ENCODE measurements at places on chromosomes 5 and 9.

DNA sequence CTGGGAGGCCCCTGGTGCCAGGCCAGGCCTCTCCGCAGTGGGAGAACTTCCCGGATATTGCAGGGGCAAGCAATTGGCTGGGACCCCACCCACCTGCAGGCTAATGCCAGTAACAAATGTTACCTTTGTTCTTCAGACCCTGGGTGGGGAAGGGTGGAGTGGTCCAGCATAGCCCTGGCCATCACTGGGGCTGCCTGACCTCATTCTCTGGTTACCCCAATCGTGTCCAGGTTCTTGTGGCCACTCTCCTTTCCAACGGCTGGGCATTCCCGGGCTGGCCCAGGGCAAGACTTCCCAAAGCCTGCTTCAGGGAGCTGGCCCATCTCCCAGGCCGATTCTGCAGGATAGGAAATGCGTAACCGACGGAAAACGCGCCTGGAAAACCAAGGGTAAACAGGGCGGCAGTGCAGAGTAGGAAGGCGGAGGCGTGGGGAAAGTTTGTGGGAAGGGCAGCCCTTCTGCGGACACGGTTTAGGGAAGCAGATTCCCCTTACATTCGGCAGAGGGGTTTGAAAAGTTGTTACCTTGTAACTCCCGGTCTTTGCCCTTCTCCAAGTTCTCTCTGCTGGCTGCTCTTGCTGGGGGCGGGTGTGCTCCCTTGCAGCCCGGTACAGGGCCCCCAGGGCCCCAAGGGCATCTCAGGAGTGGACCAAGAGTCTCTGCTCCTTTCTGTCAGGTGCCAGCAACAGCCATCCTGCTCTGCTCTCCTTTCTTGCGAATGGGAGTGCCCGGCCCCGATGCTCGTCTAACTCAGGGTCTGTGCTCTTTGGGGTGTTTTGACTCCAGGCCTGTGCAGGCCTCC lies 3.5 kb downstream of the NRARP start:
- DNase-seq = peak; percentile 50

DNA sequence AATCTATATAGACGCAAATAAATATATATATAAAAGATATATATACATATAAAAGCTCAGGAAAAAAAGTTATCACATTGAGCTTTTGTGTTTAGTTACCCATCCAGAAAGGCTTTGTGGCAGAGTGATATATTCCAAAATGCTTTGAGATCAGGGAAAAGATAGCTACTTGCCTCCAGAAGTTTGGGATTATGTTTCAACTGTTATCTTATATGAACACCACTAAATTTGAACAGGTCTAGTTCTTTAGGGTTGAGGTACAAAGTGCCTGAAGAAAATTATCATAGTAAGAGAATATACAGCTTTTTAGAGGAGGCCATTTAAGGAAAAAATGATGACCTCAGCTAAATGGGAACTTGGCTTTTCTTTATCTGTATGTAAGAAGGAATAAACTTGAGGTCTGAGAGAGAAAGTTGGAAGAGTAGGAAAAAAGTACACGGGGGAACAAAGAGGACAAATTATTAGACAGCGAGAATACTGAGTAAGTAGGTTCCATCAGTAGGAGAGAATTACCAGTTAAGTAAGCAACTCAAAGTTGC lies 2.4 kb downstream of the ERP44 start:
- no peak for DNase-seq

GRCh38 chr5:98368141-98368540 lies 405.3 kb upstream of the RGMB start:
- peak; percentile 8 for DNase-seq

DNA sequence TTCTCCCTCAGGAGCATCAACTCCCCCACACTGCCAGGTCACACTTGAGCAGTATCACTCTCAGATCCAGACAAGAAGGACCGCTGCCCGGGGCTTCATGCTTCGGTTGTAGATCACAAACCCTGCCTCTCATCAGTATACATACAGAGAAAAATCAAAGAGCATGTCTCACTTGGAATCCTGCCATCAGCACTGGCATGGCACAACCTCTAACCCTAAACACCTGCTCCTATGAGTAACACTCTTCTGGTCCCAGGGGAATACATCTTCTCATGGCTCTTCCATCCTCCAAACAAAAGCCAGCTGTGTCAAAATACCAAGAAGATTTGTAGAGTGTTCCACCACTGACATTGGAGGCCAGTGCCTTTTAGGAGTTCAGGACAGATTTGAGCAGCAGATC lies 84.8 kb upstream of the MIER3 start:
- no peak for DNase-seq

GRCh38 chr5:32909207-32909606 lies 198.1 kb downstream of the NPR3 start:
- DNase-seq = no peak

DNA sequence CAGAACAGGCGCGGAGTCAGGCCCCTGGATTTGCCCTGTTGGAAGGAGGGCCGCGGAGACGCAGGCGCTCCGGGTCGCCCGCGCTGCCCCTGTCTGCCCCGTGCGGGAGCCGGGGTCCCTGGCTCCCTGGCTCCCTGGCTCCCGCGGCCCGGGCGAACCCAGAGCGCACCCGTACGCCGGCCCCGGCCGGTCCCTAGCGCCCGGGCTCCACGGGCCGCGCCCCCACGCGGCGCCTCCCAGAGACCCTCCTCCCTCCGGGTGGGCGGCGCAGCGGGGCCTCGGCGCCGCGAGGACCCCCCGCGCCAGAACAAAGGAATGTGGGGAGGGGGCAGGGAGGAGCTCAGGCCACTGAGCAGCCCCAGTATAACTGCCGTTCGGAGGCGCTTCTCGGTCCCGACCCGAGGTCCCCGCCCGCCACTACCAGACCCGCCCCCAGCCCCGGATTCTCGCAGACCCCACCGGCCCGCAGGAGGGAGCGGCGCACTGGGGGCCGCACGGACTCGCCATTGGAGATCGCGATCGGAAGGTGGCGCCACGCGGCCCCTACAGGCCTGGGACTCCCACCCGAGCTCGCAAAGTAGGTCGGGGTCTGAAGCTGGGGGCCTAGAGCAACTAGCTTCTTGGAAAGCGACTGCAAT lies 2.4 kb downstream of the NFIL3 start:
- peak; percentile 29 for DNase-seq
